Brain pericyte (primary cell): ENCODE measurements at places on chromosomes 5 and 9.

GRCh38 chr5:143585970-143586369 is 182.5 kb upstream of the NR3C1 start:
- DNase-seq: no peak

DNA sequence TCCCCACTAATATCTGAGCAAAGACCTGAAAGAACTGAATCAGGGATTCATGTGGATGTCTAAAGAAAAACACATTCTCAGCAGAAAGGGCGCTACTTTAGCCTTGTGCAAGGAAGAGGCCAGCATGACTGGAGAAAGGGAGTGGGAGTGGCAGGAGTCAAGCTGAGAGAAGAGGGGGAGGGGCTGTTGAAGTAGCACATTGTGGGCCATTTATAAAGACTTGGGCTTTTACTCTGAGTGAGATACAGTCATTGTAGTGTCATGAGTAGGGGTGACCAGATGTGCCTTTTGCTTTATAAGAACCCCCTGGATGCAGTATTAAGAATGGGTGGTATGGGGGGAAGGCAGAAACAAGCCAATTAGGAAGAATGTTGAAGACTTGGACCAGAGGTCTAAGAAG is 452.8 kb downstream of the ENC1 start:
- no peak for DNase-seq

GRCh38 chr5:139272471-139273321 is 20.8 kb upstream of the MATR3 start:
- DNase-seq: no peak

DNA sequence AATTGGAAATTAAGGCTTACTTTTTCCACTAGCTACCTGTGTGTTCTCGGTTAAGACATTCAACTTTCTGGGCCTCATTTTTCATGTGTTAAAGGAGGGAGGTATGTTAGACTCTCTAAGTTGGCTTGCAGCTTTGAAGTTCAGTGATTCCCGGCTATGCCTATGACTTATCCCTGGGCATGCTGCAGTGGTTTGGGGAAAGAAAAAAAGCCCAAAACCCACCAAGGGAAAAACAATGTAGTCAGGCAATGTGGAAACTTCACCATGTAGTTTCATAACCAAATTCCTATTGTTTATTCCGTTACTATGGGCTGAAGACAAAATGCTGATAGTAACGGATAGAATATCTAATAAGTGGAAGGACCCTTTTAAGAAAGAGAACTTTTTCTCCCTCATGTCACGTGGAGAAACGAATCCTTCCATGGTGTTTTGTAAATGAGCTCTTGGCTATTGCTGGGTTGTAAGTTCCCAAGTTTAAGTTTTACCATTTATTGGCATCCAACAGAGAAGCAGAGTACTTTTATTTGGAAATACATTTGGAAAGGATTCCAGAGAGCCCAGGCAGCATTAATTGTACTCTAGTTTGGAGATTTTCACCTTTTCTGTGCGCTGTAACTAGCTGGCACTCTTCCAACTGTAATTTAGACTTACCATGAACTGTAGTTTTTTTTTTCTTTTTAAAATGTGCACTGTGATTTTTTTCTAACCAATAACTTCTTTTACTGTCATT is 84.9 kb upstream of the MPDZ start:
- DNase-seq: no peak

DNA sequence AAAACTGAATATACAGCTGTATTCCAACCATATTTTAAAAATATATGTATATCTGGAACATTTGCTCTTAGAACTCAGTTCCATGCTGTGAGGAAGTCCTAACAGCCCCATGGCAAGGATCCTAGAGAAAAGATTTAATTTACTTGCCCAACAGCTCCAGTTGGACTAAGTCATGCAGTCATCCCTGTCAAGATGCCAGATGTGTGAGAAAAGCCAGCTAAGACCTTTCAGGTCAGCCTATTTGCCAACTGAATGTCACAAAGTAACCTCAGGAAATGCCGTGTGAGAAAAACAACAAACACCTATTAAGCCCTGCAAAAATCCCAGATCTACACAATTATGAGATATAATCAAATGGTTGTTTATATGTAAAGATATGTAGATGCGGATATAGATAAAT is 416.3 kb downstream of the NR2F1-AS1 start:
- no peak for DNase-seq

DNA sequence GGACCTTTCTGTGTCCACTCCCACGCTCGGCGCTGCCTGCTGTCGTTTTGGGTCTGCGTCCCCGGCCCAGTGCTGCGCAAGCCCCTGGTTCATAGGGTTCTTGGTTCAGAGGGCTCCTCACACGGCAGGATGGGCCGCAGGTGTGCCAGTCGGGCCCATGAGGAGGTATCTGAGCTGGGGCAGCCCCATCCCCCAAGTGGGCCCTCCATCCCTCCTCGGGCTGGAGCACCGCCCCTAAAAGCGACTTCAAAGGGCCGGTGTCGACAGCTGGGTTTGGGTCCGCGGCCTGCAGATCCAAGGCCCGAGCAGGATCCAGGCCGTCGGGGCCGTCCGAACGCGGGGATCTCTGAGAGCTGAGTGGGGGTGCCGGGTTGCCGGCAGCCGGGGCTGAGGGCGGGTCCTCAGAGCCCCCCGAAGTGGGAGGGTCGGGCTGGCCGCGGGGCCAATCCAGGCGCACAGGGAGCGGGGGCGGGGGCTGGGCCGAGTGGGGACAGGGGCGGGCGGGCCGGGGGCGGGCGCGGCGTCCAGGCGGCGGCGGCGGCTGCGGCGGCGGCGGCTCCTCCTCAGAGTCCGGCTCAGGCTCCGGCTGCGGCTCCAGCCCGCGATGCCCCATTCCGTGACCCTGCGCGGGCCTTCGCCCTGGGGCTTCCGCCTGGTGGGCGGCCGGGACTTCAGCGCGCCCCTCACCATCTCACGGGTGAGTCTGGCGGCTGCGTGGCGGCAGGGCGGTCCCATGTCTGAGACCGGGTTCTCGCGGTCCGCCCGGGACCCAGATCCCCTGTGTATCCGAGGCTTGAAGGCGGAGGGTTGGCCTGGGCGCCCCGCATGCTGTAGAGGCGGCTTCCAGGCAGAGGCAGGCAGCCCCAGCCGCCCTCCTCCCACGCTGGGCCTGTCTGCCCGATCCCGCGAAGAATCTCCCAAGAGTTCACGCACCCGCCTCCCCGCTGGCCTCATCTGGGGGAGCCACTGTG is at the start of gene PDLIM4:
Gene PDLIM4 (plus strand): TSS at position 566 of the 971 bp plus-strand sequence. CDS start 39 bp downstream, at position 605.
- no peak for DNase-seq

DNA sequence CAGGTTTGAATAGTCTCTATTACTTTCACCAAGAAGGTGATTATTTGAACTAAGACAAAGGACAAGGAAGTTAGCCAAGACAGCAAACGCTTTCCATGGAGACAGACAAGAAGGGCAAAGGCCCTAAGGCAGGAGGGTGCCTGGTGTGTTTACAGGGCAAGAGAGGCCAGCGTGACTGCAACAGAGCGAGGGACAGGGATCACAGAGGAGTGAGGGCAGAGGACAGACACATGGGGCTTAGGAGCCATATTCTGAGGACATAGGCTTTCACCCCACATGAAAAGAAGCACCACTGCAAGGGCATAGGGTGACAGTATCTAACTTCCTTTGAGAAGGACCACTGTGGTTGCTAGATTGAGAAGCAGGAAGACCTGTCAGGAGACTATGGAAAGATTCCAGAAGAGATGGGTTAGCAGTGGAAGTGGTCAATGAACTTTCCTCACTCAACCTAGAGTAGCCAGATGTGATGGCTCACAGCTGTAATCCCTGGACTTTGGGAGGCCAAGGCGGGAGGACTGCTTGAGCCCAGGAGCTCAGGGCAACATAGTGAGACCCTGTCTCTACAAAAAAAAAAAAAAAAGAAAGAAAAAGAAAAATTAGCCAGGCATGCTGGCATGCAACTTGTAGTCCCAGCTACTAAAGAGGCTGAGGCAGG is 5.0 kb upstream of the HAVCR1 start:
- no peak for DNase-seq

DNA sequence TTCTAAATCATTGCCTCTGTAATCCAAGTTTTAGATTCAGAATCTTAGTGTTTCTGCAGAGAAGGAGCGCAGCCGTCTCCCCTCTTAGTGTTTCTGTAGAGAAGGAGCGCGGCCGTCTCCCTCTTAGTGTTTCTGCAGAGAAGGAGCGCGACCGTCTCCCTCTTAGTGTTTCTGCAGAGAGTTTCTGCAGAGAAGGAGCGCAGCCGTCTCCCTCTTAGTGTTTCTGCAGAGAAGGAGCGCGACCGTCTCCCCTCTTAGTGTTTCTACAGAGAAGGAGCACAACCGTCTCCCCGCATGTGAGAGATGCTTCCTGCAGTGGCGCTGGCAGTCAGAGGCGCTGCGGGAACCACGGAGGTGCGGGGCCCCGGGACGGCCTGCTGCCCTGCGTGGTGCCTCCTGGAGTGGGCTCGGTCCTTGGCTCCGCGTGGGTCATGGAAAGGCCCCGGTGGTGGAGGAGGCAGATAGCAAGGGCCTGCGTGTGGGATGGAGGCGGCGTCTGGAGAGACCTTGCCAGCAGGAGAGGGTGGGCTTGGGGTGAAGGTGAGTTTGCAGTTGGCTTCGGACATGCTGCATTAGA is 10.9 kb downstream of the CEP72 start:
- no peak for DNase-seq

GRCh38 chr9:81077572-81077971 is 611.8 kb downstream of the TLE1 start:
- no peak for DNase-seq

DNA sequence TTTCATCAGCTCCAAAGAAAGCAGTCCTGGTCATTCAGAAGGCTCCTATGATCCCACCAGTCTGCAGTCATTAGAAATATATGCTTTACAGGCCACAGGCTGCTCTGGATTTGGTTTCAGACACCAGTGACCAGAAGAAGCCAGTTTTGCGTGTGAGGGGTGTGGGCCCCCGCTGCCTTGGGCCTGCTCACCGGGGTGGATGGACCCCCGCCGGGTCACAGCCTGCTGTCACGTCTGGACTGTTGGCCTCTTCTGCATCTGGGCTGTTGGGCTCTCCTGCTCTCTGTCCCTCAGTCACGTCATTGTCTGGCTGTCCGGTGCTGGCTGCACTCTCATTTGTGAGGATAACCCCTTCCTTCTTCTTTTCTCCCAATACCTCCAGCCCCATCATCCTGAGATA is 33.1 kb downstream of the NSUN2 start:
- DNase-seq: no peak

DNA sequence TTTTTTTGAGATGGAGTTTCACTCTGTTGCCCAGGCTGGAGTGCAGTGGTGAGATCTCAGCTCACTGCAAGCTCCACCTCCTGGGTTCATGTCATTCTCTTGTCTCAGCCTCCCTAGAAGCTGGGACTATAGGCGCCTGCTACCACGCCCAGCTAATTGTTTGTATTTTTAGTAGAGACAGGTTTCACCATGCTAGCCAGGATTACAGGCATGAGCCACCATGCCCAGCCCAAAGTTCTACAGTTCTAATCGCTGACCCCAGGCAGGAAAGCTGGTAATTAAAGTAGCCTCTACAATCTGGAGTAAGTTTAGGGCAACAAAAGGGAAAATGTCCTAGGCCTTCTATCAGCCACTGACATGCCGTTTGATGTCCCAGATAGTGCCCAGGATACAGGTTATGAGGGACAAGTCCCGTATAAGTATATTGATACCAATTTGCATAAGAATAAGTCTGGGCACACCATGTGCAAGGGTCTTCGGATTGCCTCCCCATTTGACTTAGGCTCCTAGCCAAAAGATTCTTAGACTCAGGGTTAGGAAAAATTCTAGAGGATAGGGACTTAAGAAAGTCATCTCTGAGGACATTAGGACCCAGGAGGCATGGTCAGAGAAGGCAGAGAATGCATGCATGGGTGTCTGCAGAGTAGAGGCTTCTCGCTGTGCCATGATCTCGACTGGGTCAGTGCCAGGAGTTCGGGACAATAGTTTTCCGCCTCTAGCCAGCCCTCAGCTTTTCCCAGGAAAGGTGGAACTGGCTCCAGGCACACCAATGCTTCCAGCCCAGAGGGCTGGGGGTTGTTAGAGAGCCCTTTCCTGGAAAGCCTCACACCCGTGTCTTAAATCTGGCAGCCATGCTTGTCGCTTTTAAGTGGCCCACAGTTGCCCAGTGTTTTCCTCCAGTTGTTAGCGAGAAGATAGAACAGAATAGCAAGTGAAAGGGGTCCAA is 1111.1 kb downstream of the TAF11L14 start:
- no peak for DNase-seq

DNA sequence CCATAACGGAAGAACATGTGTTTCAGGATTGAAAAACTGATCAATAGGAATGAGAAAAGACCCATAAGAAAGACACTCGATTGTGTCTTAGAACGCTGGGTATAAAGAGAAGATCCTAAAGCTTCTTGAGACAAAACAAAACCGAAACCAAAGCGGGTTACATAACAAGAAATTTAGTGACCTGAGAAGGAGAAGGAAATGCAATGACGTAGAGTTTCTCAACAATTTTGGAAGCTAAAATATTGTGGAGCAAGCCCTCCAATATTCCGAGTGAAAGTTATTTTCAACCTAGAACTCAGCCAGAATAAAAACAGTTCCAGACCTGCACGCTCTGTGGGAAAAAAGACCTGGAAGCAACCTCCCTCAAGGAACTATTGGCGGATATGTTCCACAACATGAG is 81.9 kb upstream of the FREM1 start:
- DNase-seq: no peak

- DNase-seq: no peak
Observed at GRCh38 chr5:133423618-133424282, 188.6 kb downstream of the FSTL4 start.

GRCh38 chr5:163540696-163541095 is 35.3 kb downstream of the MAT2B start:
- DNase-seq: no peak

DNA sequence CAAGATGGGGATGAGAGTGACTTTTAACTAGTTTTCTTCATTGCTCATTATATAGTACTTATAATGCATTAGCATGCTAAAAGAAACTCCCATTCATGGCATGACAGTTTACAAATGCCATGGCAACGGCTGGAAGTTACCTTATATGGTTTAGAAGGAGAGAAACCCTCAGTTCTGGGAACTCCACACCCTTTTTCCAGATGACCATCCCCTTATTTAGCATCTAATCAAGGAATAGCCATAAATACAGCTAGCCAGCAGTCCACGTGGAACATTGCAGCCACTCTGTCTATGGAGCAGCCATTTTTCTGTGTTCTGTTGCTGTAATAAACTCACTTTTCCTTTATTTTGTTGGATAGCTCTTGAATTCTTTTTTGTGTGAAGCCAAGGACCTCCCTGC is 1137.8 kb downstream of the CDH18 start:
- DNase-seq: no peak
